ENCODE measurements at places on chromosomes 12 and 14.

GRCh38 chr14:103546652-103547454 is 15.6 kb downstream of the BAG5 start:
- DNase-seq, result peak; percentile 98

DNA sequence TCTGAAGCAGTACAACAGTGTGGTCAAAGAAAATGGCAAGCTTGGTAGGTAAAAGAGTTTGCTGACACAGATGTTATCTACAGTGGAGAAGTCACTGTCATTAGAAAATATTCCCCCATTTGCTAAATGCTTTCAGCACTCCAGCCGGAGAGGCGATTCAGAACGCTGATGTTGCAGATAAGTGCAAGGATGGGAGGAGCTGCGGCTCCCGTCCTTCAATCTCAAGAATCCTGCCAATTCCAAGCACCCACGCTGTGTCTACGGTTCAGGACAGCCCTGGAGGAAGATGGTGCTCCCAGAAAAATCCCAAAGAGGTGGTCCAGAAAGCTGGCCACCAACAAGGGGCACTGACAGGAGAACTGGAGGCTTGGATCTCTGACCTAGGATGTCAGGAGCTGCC is 79.1 kb downstream of the ZFP36L1 start:
- DNase-seq, result no peak

DNA sequence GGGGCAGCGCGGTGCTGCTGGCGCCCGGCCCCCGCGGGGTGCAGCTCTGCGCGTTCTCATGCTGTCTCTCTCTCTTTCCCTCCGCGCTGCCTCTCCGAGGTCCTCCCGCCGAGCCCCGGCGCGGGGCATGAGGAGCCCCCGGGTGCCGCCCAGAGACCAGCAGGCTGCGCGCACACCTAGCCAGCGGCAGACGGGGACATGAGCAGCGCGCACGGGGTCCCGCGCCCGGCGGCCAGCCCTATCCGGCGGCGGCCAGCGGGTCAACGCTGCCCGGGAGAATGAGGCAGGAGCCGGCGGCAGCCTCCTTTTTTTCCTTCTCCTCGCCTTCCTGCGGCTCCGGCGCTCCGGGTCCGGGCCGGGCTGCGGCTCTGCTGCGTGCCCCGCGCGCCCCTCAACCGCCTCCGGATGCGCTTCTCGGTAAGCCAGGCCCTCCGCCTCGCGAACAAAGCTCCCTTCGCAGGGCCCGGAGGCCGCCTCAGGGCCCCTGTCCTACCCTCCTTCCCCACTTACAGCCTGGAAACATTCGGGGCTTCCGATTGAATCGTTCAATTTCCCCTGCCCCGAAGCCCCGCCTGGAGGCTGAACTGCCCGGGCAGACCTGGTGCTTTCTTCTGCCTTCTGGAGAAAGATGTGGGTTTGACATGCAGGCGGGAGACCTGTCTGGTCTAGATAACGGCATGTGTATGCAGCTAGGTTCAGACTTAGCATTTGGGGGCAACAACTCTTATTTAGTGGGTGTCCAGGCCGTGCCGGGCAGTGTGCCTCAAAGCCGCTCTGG is at the start of gene TUNAR:
Gene TUNAR (plus strand): TSS at position 72 of the 778 bp plus-strand sequence.
- DNase-seq, result no peak

- DNase-seq, result no peak
These were observed 23.5 kb upstream of the PTPRB start for GRCh38 chr12:70660620-70661219.

DNA sequence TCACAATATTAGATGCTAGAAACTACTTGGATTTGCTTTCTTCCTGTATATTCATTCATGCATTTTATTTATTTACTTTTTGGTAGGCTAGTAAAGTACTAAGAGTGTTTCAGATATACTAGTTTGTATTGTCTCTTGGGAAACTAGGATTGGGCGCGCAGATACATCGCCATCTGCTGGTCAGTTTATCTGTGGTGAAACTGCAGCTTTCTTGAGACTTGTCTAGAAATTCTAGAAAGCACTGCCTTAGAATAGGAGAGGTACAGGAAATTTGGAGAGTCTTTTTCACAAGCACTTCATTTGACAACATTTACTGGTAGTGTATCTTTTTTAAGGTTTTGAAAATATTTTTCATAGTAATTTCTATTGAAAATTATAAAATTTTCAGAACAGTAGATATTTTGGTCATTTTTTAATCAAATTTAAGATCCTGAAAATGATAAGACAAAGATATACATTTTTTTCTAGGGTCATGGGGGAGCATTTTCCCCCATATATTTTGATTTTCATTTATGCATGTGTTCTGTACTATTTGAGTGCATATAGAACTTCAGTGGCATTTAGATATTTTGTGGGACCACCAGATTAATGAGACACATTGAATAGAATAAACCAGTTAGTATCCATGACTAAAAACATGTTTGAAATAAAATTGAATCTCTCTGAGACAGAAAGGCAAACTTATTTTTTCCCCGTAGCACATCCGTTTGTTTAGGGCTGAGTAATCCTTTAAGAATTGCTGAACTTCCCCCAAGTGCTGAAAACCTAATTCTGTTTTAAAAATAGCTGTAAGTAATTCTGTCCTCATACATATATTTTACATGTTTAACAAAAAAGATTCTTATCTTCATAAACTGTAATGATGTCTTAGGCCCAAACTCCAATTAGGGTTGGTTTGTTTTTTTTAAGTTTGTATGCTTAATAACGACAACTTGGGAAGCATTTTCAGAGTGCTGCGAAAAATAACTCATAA is 44.5 kb downstream of the SLC38A6 start:
- peak; percentile 12 for DNase-seq

DNA sequence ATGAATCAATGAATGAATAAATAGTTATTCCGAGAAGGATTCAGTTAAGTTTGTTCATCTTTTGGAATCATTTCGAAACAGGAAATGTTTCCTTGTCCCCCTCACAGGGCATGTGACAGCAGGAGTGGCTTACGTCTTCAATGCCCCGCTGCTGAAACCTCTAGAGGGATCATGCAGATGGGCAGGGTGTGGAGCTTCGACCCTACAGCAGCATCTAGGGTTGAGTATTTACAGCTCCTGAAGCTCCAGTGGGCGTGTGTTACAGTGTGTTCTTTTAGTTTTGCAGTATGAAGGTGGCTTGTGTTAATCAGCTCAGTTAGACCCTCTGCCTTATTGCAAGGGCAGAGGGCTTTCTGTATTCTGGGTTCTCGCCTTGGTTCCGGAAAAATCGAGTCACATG is 2.6 kb downstream of the NAV3 start:
- no peak for DNase-seq

DNA sequence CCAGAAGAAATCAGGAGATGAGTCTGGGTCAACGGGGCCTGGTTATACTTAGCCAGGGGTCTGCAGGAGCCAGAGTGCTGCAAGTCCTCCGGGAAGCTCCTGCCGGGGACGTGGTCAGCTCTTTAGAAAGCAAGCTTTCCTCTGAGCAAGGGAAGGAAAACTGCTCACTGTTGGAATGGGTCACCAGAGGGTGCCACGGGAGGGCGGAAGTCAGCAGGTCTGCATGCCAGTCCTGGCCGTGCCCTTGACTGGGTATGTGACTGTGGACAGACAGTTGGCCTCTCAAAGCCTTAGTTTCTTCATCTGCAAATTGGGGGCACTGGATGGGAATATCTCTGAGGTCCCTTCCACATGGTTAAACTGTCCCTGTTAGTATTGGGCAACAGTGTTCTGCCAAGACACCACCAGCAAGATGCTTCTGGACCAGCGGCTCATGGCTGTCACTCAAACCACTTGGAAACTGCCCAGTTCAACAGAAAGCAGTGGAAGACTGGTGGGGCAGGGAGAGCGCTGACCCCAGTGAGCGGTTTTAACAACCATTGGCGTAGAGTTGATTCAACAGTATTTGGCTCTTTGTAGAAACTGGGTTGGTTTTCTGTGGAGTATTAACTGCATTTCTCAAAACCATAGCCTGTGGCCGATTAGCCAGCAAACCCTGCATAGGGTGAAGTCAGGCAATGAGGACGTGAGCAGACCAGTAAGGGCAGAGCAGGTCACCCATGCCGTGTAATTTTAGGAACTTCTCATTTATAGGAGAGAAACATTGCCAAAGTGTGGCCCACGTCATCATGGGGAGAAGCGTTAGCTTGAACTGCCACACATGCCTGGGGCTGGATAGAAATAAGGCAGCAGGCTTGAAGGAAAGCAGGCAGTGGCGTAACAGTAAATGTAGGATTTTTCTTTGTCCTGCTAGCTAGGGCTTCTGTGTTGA is 163.9 kb upstream of the PRMT8 start:
- DNase-seq, result no peak

GRCh38 chr12:1457901-1458300 is 136.5 kb downstream of the FBXL14 start:
- DNase-seq, result no peak

DNA sequence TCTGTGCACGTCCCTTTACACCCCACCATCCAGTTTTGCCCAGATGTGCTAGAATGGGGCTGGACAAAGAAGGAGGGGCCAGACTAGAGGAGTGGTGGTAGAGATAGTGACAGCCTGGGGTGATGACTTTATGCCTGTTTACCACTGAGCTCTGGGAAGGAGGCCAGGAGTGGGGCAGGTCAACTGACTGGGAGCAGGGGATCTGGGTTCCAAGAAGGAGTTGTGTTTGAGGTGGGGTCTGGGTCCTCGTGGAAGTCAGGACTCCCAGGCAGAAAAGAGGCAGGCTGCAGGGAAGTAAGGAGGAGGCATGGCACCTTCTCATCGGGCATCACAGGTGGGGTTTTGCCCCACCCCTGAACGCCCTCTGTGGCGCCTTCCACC is 315 bp downstream of the LTB4R2 start:
- DNase-seq, result no peak

- no peak for DNase-seq
These were observed 317.5 kb upstream of the SOX5 start for GRCh38 chr12:24266982-24267381.

DNA sequence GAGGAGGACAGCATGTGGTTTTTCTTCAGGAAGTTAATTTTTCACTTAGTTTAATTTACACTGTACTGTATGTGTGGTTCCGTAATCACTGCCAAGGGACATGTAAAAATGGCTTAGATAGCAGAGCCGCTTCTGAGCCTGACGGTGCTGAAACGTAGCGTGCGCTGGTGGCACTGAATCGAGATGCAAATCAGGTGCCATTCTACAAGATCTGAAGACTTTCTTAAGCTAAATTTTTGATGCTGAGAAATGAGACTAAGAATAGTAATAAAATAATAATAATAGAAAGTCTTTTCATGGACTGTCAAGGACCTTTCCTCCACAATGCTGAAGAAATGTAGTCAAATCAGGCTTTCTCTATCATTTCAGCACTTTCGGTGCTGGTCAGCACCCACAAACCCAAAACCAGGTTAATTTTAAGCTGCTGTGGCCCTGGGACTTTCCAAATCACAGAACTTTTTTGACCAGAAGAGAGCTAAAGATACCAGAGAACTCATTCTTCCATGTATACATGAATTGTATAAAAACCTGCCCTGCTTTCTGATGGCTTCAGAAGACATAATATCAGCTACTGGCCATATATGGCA is 183.3 kb upstream of the LMO3 start:
- no peak for DNase-seq

GRCh38 chr12:16297521-16297920 is 20.0 kb upstream of the SLC15A5 start:
- DNase-seq, result no peak

DNA sequence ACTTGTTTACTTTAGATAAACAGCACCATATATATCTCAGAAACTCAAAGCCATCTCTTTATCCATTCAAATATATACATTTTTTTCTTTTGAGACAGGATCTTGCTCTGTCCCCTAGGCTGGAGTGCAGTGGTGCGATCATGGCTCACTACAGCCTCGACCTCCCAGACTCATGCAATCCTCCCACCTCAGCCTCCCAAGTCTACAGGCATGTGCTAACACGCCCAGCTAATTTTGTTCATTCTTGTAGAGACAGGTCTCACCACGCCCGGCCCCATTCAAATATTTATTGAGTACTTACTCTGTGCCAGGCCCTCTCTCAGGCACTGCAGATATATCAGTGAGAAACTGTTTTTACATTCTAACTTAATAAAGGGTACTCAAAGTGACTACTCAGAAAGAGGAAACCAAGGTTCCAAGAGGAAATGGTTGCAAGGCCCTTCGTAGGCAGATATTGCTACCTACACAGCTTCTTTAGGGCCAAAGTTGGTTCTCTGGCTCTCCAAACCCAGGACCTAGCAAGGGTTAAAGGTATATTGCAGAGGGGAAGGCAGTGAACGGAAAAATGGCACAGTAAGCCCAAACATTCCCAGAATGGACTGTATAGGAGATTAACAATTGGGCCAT is 2.9 kb downstream of the ATXN3 start:
- no peak for DNase-seq

- DNase-seq, result no peak
These were observed 874.5 kb downstream of the FLRT2 start for GRCh38 chr14:86404425-86404824.

- DNase-seq, result peak; percentile 15
These were observed at the start of gene SETD3 for GRCh38 chr14:99479906-99480869. TSS of gene SETD3 (minus strand) at chr14:99480859. CDS start at chr14:99465805, 15,054 bp downstream.

DNA sequence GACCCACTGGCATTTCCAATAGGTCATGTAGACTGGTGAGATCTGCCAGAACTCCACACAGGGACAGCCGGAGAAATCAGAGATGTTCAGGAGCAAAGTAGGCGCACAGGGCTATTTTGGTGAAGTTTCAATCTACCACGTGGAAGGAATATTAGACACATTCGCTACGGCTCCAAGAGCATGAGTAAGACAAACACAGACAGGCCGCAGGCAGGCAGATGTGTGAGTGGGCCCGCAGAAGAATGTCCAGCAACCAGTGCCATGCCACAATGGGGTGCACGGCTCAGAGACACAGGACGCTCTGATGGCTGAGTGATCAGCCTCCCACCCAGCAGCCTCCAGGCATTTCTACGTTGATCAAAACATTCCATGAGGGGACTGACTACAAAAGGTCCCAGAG is 10.4 kb downstream of the SLC15A4 start:
- no peak for DNase-seq

- no peak for DNase-seq
These were observed 10.5 kb downstream of the CINP start for GRCh38 chr14:102352213-102352612.

DNA sequence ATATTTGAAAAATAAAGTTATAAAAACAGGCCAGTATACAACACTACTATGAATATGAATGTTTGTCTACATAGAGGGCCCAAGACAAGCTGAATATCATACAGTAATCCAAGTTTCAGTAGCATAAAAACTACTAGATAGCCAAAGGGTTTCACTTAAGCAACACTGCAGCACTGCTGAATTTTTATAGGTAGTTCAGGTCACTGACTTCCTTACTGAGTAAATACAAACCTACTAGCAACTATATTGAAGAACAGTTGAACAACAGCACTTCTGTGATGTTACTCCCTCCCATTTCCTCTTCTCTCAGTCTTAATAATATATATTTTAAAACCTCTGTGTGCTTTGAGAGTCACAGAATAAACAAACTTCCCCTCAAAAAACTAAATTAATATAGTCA is 42.7 kb downstream of the GTF2A1 start:
- no peak for DNase-seq

All from GM19239 (cell line).